ENCODE measurements at places on chromosomes 3 and 15. TPM values are rescaled to one million over a fixed set of nuclear protein-coding genes. Genes with fewer than 3 reads are reported as not detected.

- no peak for DNase-seq
Measured at GRCh38 chr3:5271372-5271683, 83.8 kb downstream of the EDEM1 start.

DNA sequence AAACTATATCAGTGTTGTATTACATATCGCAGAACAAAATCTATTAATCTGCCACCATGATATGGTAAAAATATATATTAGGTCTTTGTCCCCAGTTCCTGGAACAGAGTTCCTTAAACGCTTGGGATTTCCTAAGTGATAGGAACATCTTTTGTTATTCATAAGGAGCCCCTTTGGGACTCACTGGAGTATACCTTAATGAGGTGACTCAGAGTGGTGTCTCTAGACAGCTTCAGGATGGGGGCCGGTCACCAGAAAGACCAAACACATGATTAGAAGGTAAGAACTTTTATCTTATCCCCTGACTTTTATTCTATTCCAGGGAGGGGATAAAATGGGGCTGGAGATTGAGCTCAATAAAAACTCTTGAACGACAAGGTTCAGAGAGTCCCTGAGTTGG, 12.3 kb upstream of the CHCHD6 start:
- DNase-seq: no peak

GRCh38 chr3:29240248-29240647, 40.6 kb upstream of the RBMS3 start:
- DNase-seq: no peak

DNA sequence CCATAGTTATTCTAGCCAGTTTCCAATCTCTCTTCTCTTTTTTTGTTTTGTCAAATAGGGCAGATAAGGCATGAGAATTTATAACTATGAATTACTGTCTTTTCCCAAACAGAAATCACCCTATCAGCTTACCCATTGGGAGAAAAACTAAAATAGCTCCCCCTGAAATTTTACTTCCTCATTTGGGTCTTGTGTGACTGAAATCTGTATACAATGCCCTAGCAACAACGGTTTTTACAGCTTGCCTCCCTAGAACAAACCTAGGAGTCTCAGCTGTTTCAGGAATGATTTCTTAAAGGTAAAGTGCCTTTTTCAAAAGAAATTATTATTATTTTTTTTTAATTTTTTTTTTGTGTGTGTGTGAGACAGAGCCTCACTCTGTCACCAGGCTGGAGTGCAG, 56.8 kb downstream of the CD86 start:
- DNase-seq: no peak

Gene ZPLD1
- not detected for polyA plus RNA-seq

Gene CLDN18
- polyA plus RNA-seq: 70.1 TPM

Gene COL6A5
- 3.2 TPM for polyA plus RNA-seq

Gene AQP9
- polyA plus RNA-seq: 0.18 TPM
